ENCODE measurements at places on chromosomes 2 and 18. TPM values are rescaled to one million over a fixed set of nuclear protein-coding genes. Genes with fewer than 3 reads are reported as not detected.

DNA sequence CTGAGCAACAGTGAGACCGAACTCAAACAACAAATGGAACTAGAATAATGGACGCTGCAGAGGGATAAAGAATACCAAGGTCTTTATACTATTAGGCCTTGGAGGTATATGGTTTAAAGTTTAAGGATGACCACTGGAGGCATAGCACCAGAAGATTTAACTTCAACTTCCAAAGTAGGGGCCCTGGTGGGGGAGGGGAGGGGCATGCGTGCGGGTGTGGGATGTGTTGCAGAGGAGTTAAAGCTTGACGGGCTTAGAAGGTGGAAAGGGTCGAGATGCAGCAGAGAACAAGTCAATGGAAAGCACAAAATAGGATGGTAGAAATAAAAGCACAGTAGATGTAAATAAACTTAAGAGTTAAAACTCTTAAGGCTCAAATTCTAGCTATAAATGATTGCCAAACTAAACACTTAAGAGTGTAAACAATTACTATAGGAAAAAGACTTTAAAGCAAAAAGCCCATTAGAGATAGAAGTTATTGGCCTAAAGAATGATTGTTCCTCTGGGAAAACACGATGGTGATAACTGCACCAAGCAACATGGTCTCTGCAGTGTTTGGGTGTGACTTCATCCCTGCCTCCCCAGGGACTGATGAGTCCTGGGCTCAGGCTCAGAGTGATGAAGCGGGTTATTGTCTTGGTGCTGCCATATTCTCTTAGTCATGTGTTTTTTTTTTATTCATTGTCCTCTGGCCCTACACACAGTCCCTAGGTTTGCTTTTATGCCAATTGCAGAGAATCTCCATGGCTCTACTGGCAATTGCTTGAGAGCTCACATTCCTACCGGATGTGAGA is 13.0 kb downstream of the RRM2 start:
- peaks cover 4% of the 10 kb centered on the region for H3K4me1 ChIP-seq
- no peak overlapping the region for H3K27ac ChIP-seq
- no peak for DNase-seq
- peaks cover 4% of the 10 kb centered on the region for H3K36me3 ChIP-seq
- no peaks in the 10 kb centered on the region for H3K27me3 ChIP-seq

DNA sequence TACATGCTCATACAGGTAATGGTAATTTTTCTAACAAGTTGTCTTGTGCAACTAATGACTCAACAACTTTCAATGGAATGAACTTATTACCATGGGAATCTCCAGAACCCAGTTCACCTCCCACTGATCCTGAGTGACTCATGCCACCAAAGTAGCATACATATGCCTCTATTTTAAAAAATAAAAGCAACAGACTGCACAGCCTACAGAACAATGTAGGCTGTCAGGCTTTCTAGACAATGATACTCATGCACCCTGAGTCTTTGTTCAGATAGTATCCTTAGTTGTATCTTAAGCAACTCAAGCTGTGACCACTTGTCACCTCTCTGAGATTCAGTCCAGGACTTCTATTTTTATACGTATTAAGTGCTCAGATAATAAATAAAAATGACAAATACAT is 531.0 kb upstream of the SETBP1 start:
- H3K36me3 ChIP-seq, result no peaks in the 10 kb centered on the region
- H3K27ac ChIP-seq, result no peak overlapping the region
- H3K4me3 ChIP-seq, result no peak overlapping the region

The TPGS2 gene
- 127 TPM for total RNA-seq

DNA sequence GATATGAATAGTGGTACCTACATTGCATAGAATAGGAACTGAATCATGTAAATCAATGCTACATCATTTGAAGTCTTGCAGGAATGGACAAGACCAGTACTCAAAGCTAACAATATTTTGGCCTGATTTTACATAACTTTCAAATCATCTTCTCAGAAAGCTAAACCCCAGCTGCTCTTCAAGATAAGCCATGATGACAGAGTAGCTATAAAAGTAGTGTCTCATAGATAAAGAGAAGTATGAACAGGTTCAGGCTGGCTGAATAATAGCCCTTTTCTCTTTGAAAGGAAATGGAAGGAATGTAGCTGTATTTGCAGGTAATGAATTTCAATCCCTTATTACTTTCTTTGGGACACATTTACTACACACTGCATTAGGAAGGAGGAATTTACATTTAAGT is 28.2 kb downstream of the TSPYL6 start:
- no peak overlapping the region for H3K4me3 ChIP-seq
- no peaks in the 10 kb centered on the region for H3K27me3 ChIP-seq
- no peaks in the 10 kb centered on the region for H3K4me1 ChIP-seq
- H3K36me3 ChIP-seq, result no peaks in the 10 kb centered on the region

DNA sequence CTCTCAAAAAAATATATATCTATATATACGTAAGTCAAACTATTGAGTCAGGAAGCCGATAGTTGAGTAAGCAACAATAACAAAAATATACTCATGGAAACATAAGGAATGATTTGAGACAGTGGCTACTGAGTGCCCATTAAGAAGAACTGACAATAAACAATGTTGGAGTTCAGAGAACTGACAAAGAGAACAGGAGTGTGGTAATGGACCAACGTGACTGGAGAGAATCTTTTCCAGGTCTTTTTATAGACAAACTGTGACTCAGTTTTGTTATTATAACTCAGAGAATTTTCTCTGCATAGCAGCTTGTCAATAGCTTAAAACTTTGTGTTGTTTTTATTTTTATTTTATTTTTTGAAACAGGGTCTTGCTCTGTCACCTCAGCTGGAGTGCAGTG is 4.6 kb upstream of the GALM start:
- no peaks in the 10 kb centered on the region for H3K36me3 ChIP-seq
- DNase-seq, result no peak
- H3K27ac ChIP-seq, result no peak overlapping the region
- no peaks in the 10 kb centered on the region for H3K27me3 ChIP-seq
- H3K4me3 ChIP-seq, result no peak overlapping the region

DNA sequence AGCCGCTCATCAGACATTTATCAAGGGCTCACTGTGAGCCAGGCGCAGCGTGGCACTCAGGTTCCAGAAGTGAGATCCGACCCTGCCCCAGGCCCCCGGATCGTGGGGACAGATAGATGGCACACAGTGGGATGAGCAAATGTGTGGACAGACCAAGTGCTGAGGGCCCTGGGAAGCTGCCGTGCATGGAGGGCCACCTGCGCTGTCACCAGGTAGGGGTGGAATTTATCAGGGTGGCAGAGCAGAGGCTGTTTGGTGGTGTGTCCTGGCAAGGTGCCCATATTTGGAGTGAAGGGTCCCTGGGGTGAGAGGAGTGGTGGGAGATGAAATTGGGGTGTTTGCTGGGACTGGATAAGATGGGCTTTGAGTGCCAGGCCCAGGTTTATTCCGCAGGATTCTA is 92.8 kb upstream of the HS6ST1 start:
- no peak overlapping the region for H3K27ac ChIP-seq
- peak; percentile 1 for DNase-seq
- no peaks in the 10 kb centered on the region for H3K36me3 ChIP-seq
- H3K4me1 ChIP-seq, result peaks cover 28% of the 10 kb centered on the region

DNA sequence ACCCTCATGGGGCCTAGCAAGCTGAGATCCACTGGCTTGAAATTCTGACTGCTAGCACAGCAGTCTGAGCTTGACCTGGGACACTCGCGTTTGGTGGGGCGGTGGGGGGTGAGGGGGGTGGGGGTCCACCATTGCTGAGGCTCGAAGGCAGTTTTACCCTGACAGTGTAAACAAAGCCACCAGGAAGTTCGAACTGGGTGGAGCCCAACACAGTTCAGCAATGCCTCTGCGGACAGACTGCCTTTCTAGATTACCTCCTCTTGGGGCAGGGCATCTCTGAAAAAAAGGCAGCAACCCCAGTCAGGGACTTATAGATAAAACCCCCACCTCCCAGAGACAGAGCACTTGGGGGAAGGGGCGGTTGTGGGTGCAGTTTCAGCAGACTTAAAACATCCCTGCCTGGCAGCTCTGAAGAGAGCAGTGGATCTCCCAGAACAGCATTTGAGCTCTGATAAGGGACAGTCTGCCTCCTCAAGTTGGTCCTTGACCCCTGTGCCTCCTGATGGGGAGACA is 149.7 kb upstream of the TANK start:
- H3K36me3 ChIP-seq, result peaks cover under 1% of the 10 kb centered on the region
- no peak overlapping the region for H3K27ac ChIP-seq
- DNase-seq, result no peak
- H3K27me3 ChIP-seq, result no peaks in the 10 kb centered on the region
- H3K4me3 ChIP-seq, result no peak overlapping the region

The NYAP2 gene
- not detected for total RNA-seq

DNA sequence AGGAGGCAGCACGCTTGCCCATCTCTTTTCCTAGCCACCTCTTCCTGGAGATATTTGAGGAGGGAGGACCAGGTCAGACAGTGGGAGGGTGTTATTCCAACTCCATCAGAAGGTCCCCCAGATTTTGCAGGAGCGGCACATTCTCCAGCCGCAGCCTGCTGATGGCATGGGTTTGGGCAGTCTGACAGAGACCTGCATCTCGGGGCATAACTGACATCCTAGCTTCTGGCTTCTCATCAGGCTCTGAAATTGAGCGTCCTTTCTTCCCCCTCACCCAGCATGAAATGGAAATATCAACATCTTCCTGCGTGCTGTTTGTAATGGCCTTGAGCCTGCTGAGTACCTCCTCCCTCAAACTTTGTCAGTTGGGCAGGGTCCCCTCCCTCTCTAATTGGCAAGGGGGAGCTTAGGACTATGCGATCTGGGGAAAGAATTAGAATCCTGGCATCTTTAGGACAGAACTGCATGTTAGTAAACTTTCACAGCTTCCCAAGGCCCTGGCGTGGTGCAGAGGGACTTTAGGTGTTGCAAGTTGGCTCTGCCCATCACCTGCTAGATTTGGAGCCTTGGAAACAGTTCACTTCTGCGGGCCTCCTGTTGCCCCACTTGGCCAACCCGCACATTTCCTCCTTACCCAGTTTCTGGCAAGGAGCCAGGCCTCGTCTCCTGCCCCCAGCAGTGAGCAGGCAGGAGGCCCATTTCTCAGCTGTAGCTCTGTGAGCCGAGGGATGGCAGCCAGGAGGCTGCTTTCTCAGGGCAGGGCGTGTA is 2.2 kb downstream of the ITM2C start:
- peaks cover 13% of the 10 kb centered on the region for H3K27me3 ChIP-seq
- H3K4me3 ChIP-seq, result peak overlapping the region; percentile 95
- H3K27ac ChIP-seq, result peak overlapping the region; percentile 49
- no peaks in the 10 kb centered on the region for H3K36me3 ChIP-seq

DNA sequence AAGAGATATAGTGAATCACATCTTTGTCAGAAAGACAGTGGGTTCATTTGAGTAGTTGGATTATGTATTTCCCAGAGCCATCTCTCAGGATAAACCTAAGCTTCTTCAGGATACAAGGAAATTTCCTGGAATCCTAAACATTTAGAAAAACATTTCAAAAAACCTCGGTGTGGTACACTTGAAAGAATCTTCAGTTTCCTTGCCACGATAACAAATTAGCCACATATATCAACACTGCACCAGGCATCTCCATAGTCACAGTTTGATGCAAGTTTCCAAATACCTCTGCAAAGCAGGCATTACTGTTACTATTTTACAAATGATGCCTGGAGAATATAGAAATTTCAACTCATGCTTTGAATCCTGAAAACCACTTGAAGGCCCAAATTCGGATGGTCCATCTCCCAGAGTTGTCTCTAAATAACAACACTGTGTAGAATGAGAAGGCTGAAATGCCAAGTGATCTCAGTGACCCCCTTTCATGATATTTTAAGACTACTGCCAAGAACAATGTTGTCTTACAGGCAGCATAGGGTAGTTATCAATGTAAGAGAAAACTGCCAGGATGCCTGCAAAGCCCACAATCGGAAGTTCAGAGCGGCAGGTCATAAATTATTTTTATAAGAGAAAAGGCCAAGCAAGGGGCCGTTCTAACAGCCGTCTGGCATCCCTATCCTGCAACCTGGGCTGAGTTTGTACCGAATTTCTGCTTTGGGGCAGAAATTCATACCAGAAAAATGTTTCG is 307.9 kb downstream of the TXNL1 start:
- no peak for DNase-seq
- H3K27ac ChIP-seq, result no peak overlapping the region
- H3K4me3 ChIP-seq, result no peak overlapping the region
- H3K27me3 ChIP-seq, result peaks cover 24% of the 10 kb centered on the region
- H3K36me3 ChIP-seq, result no peaks in the 10 kb centered on the region
